ENCODE measurements at places on chromosomes 1 and 21. TPM values are rescaled to one million over a fixed set of nuclear protein-coding genes. Genes with fewer than 3 reads are reported as not detected.

GRCh38 chr1:222223010-222223409, 324.9 kb downstream of the HHIPL2 start:
- DNase-seq, result no peak

DNA sequence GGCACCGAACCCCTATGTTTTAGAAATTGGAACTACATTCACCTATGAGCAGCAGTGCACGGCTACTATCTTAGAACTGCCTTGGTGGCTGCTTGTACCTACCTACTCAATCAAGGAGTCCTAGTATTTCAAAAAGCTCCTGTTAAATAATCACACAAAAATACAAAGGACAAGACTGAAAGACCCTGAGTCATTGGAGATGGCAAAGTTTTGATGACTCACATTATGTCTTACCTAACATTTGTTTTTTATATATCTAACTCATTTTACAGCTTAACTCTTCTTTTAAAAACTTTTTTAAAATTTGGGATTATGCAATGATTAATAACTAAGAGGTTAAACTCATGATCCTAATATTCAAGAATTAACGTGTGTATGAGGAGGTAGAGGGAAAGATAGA, 1206.0 kb upstream of the TMPRSS15 start:
- no peak for DNase-seq

- DNase-seq, result peak; percentile 70
Observed at GRCh38 chr1:85582687-85583591, 2.4 kb downstream of the CCN1 start.

DNA sequence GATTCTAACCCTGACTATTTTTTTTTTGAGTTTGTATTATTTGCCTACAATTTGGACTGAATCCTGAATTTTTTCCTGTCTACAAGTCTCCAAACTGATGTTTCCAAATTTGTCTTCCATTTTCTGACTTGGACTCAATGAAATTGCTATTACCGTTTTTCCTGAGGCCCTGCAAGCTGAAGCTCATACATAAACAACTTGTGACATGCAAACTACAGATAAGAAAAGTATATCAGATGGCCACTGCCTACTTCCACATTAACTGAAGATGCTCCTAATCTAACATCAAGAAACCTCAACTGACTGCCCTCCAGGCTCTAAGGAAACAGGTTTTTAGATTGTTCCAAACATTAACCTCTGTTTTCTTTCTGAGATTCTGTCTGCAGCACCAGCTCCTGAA, 51.1 kb upstream of the KLHDC7A start:
- no peak for DNase-seq

GRCh38 chr1:46735708-46736324, 16.9 kb upstream of the EFCAB14 start:
- DNase-seq, result peak; percentile 61

DNA sequence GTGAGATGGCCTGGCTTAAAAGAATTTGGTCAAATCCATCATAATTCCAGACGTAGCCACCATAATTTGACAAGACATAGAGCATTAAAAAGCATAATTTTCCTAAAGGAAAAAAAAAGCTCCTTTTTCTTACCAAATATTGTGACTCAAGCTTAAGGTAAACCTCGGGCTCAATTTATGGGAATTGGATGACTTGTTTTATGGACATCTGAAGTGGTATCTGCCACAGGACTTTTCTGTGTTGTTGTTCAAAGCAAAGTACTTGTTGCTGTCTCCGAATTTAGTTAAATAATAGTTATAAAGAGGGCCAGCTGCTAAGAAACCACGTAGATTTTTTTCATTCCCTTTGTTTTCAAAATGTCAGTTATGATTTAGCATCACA, 1.1 kb downstream of the MPZL1 start:
- no peak for DNase-seq

DNA sequence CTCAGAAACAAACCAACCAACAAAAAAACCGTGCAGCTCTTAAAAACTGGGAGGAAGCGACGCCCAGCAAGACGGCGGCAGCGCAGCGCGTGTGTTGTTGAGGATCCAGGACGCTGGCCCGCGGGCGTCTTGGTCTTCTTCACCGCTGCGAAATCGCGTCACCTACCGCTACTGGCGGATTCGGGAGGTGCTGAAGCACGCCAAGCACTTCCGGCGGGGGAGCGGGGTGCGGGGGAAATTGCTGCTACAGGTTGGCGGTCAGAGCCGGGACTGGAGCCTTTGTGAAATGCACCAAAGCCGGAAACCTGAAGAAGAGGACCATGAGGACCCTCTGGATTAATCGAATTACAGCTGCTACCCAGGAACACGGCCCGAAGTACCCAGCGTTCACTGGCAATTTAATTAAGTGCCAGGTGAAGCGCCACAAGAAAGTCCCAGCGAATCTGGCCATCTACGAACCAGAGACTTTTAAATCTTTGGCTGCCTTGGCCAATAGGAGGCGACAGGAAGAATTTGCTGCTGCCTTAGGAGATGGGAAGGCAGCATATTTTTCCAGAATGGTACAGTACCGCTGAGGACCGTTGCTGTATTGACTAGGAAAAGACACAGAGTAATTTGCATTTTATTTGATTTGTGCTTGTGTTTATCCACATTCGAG, 11.9 kb upstream of the RIPPLY3 start:
- no peak for DNase-seq

TTC39A gene
- total RNA-seq, result not detected

Measured in LHCN-M2 (cell line).